ENCODE measurements at places on chromosomes 1 and 21.
A peak's percentile ranks its signal among the peaks of the same experiment; 100 is the strongest.

- no peak for DNase-seq
Observed at GRCh38 chr21:28779914-28780313, 212.8 kb downstream of the LTN1 start.

DNA sequence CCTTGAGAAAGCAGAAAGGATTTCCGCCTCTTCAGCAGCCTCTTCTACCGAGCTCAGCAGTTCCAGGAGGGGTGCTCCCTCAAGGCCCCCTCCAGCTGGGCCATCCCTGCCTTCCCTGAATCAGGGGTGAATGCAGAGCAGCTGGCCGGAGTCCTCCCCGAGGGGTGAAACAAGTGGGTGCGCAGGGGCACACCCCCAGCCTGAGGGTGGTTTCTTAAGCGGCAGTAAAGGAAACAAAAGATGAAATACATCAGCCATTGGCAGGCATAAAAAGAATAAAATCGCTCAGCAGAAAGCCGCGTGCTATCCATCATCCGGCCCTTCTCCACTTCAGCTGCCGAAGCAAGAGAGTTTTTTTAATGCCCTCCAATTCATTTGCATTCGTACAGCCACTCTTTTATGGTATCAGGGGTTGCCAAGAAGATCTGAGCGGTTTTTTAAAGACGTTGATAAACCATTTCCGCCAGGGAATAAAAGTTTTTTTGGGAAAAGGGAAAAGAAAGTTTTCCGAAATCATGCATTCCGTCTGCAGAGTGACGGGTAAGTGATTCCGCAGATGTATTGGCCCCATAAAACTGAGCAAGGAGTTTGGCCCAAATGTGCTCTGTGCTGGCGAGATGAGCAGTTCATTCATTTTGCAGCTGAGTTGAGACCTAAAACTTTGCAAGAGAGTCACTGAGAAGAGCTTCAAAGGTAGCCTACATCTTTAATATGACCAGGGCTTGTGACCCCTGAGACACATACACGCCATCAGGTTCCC lies 73.7 kb upstream of the ZC3H12A start:
- DNase-seq = no peak

DNA sequence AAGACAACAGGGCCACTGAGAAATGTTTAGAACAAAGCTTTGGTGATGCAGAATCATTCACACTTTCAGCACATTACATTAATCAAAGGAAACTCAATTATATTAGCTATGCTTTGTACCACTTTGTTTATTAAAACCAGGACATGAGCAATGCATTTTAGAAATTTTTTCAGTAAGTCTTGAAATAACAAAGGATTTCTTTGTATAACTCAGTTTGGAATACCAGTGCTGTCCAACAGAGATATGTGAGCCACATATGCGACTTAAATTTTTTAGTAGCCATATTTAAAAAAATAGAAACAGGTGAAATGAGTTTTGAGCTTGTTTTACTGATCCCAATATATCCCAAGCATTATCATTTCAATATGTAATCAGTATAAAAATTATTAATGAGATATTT lies 18.8 kb upstream of the F3 start:
- DNase-seq = no peak

GRCh38 chr1:21820597-21821232 lies 8.7 kb downstream of the LDLRAD2 start:
- DNase-seq = no peak

GRCh38 chr1:16183179-16183578 lies 27.3 kb upstream of the EPHA2 start:
- DNase-seq = no peak

GRCh38 chr21:40547906-40548513 lies 298.9 kb downstream of the DSCAM start:
- DNase-seq = no peak

DNA sequence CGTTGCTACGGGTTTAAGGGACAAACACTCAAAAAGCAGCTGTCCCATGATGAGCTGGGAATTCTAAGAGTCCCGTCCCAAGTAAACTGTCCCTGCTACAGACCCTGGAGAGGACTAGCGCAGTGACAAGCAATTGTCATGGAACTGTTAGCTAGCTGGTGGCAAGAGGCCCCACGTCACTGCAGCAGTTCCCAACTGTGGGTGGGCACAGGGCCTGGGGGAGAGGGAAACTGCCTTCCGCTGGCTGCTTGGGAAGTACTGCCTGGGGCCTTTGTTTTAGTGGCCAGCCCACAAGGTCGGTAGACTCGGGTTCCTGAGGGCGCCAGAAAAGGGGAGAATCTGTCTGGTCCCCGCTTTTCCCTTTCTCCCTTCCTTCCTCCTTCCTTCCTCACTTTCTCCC lies 97.4 kb downstream of the LACTBL1 start:
- no peak for DNase-seq

- no peak for DNase-seq
Observed at GRCh38 chr1:77687519-77687906, 5.1 kb upstream of the ZZZ3 start.

GRCh38 chr1:41540886-41541591 lies 56.6 kb upstream of the EDN2 start:
- no peak for DNase-seq

- no peak for DNase-seq
Observed at GRCh38 chr1:27058966-27059669, 46.5 kb upstream of the TENT5B start.

GRCh38 chr1:14517841-14518180 lies 80.7 kb upstream of the KAZN start:
- no peak for DNase-seq

DNA sequence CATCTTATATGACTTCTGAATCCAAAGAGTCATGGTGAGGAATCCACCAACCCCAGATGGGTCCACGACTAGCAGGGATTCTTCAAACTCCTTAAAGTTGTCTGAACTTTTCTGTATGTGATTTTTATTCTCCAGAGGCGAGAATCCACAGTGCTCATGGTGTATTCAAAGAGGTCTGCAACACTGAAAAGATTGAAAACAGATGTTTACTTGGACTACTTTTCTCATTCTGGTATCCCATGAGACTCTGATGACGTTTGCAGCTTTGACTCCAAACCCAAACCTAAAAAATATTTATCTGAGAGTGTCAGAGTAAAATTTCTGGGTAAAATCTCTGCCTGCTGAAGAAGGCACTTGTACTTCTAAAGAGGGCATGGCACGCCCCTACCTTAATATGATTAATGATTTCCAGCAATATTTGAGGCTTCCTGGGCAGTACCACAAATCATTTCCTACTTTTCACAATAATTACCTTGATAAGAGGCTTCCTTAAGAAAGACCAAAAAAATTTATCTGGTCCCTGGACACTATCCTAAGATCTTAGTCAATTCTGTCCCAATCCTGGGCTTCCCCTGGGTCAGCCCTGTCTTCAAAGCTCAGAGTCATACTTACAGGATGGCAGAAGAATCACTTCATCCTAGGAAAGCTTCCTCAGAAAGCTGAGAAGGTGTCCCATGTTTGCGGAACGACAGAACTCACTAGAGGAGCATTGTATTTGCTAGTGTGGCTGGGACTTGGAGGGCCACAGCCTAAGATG lies 76.5 kb upstream of the MAP10 start:
- DNase-seq = no peak

GRCh38 chr21:18908641-18909040 lies 505.1 kb upstream of the TMPRSS15 start:
- no peak for DNase-seq

GRCh38 chr1:31163866-31164265 lies 75.8 kb downstream of the NKAIN1 start:
- no peak for DNase-seq

GRCh38 chr1:70542856-70543255 lies 131.8 kb downstream of the CTH start:
- DNase-seq = no peak

- DNase-seq = no peak
Observed at GRCh38 chr1:232204269-232204668, 425.7 kb downstream of the SIPA1L2 start.

GRCh38 chr1:111596499-111596898 lies 23.1 kb upstream of the RAP1A start:
- DNase-seq = peak; percentile 65

DNA sequence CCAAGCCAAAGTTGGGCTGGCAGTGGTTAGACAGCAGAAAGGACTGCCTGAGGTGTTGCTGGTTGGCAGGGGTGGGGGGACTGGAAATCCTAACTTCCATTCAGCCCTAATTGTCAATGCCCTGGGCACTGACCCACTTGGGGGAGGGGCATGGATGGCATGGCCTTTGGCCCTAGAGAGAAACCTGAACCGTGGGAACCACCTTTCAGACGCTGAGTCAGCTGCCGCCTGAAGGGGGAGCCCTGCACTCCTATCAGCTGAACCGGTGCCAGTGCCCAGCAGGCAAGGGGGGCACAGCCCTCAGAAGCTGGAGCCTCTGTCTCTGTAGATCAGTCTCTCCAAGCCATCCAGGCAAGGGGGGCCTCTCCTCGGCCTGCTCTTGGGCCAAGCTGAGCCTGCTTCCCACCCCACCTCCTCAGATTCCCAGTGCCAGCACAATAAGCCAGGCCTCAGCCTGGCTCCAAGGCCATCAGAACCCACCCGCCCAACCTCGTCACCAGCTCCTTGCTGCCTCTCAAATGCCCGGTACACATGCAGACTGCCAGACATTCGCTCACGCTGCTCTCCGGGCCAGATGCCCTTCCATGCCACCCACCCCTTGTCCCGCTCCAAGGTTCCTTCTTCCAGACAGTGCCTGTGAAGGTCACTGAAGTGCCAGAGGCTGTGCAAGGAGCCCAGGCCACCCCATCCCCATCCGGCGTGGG lies 11.6 kb downstream of the TINAGL1 start:
- DNase-seq = peak; percentile 23

GRCh38 chr1:184025242-184025675 lies 12.3 kb downstream of the COLGALT2 start:
- DNase-seq = no peak

GRCh38 chr1:175637911-175638310 lies 105.5 kb downstream of the TNR start:
- no peak for DNase-seq

GRCh38 chr1:241606544-241606943 lies 33.6 kb downstream of the CHML start:
- DNase-seq = no peak

- no peak for DNase-seq
Observed at GRCh38 chr1:219990782-219991510, 55.4 kb downstream of the EPRS1 start.

DNA sequence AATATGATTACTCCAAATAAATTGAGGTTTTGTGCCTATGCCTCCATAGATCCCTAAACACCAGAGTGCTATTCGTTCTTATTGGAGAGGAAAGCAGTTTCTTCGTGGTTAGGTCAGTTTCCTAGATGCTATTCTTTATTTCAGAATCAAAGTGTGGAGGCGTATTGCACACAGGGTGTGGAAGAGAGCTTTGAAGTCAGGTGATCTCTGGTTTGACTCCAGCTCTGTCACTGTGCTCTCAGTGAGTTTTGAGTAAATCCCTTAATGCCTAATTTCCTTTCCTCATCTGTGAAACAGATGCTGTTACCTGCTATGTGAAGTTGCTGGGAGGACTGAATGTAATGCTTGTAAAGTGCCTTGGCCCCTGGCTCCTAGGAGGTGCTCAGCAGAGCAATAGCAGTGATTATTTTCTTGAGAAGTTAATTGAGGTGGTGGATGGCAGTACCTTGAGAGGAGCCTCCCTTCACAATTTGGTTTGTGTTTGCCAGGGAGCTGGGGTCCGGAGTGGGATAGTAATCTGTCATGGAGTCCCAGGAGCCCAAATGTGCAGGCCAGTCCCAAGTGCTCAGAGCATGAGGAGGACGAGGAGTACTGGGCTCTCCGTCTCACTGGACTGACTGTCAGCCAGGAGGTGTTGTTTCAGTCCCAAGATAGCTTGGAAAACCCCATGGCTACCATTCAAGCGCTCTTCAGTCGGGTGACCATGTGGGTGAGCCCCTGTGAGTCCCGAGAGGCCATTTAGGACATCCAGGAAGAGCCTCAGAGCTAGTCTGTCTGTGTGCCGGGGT lies 14.9 kb downstream of the NTPCR start:
- DNase-seq = no peak

GRCh38 chr1:21868941-21869454 lies 56.9 kb downstream of the LDLRAD2 start:
- DNase-seq = no peak

GRCh38 chr1:18322368-18323032 lies 158.2 kb upstream of the KLHDC7A start:
- no peak for DNase-seq

DNA sequence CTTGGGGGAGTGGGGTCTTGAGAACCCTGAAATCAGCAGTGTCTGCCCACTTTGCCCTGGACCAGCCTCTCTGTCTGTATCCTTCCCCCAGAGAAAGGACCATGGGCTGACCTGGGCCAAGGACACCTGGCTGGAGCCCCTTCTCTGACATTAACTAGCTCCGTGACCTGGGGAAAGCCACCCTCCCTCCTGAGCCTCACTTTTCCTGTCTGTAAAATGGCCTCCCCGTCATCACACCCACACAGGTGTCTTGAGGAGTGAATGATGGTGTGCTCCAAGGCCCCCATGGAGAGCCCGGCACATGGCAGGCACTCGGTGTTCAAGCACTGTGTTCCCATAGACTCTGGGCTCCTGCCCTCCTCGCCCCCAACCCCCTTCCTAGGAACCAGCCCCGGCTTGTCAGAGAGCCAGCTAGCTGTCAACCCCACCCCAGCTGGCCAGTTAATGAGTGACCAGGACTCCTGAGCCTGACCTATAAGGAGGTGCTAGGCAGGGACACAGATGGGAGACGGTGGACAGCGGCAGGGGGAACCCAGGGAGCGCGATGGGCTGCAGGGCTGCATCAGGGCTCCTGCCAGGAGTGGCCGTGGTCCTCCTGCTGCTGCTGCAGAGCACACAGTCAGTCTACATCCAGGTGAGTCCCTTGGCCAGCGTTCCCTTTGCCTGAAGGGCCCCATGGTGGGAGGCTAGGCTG lies at the start of gene GUCA2B:
TSS of gene GUCA2B (plus strand) at position 504 of the 694 bp plus-strand sequence. CDS start at position 545, 41 bp downstream.
- DNase-seq = no peak

DNA sequence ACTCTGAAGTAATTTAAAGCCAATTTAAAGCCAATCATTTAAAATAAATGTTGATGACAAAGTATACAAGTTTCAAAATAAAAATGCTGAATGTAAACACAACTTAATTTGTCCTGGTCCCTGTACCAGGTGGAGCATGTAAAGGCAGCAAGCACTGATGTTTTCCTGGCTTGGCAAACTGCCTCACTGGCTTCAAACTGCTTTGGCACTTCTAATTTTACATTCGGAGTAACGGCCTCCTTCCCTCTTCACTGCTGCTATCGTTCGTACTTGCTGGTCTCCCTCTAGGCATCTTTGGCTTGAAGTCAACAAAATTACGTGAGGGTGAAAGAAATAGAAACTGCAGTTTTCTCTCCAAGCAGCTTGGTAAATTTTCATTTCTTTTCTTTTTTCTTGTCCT lies 287.9 kb downstream of the LTN1 start:
- no peak for DNase-seq

DNA sequence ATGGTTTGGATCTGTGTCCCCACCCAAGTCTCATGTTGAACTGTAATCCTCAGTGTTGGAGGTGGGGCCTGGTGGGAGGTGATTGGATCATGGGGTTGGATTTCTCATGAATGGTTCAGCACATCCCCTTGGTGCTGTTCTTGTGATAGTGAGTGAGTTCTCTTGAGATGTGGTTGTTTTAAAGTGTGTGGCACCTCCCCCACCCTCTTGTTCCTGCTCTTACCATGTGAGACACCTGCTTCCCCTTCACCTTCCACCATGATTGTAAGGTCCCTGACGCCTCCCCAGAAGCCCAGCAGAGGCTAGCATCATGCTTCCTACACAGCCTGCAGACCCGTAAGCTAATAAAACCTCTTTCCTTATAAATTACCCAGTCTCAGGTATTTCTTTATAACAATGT lies 55.8 kb downstream of the SUSD4 start:
- no peak for DNase-seq

Data from T-cell (primary cell).